ENCODE measurements at places on chromosomes 2 and 18.

- no peak for DNase-seq
Observed at GRCh38 chr2:45699032-45699658, 47.7 kb downstream of the PRKCE start.

DNA sequence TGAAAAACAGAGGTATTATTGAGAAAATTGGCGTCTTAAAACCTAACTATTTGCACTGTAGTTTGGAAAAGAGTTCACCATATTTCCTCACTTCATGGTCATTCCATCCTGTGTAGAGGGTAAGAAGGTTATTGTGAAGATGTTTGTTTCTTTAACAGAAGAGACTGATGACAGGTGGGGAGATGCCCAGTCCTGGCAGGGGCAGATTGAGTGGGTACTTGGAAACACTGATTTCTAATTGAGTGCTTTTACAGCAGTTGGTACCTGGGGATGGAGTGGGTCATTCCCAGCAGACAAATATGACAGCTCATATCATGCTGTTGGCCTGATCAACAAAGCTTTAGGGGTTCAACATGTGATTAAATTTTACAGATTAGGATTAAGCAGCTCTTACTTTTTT, 67.5 kb downstream of the MYOM1 start:
- DNase-seq = no peak

GRCh38 chr2:13584020-13584419, 867.3 kb downstream of the TRIB2 start:
- DNase-seq = no peak

- no peak for DNase-seq
Observed at GRCh38 chr2:231277962-231278361, 79.5 kb downstream of the ARMC9 start.

GRCh38 chr2:152419944-152420343, 85.0 kb downstream of the FMNL2 start:
- no peak for DNase-seq

DNA sequence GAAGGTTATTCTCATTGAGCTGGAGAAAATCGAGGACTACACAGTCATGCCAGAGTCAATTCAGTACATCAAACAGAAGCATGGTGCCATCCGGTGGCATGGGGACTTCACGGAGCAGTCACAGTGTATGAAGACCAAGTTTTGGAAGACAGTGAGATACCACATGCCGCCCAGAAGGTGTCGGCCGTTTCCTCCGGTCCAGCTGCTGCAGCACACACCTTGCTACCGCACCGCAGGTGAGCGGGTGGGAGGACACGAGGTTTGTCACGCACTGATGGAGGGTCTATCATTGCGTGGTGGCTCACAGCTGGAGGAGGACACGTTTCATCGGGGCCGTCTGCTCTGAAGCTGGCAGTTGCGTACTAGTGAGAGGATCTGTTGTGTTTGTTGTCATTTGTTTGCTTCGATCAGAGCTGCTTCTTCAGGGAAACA, 48.2 kb downstream of the IL1RL2 start:
- DNase-seq = no peak

DNA sequence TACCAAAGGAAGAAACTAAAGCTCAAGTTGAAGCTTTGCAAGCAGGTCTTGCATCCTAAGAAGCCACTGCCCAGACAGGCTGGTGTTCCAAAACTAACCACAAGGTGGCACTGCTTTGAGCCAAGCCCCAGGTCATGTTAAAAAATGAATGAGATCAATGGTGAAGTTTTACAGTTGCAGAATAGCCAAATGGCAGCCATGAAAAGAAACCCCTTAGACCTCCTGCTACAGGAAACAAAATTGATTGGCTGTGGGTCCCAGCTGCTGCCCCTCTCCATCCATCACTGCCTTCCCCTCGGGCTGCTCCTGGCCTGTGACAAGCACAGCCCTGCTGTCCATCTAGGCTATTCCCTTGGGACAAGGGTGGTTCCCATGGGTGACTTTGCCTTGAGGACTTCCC, 20.7 kb upstream of the MREG start:
- DNase-seq = peak; percentile 70

GRCh38 chr2:127423880-127424279, 5.7 kb downstream of the PROC start:
- DNase-seq = no peak

- DNase-seq = no peak
Observed at GRCh38 chr2:207463433-207463832, 66.3 kb upstream of the CREB1 start.

GRCh38 chr2:30437809-30438548, 9.1 kb upstream of the LCLAT1 start:
- no peak for DNase-seq

DNA sequence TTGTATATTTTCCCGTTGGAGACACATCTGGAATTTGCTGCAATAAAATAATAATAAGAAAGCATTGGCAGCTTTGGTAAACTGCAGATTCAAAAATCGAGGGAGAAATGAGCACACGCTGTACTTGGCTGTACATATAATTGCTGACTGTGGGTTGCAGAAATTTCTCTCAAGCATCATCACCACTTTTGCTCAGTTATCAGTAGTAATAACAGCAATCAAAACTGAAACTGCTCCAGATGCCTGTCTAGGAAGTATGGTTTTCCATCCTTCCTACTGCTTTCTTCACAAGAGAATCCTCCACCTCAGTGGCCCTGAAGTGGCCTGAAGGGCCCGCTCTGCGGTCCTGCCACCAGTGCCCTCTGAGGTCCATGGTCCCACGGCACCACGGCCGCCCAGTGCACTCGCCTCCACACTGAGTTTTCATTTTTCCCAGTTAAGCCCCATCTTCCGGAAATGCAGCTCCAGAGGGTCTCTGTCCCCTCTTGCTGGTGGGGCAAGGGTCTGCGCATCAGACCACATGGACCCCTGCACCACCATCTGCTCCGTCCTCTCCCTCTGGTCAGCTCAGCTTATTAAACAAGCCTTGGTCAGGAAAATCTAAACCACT, 3.9 kb downstream of the DUSP28 start:
- no peak for DNase-seq

GRCh38 chr2:73830871-73831401, 2.2 kb downstream of the STAMBP start:
- no peak for DNase-seq

DNA sequence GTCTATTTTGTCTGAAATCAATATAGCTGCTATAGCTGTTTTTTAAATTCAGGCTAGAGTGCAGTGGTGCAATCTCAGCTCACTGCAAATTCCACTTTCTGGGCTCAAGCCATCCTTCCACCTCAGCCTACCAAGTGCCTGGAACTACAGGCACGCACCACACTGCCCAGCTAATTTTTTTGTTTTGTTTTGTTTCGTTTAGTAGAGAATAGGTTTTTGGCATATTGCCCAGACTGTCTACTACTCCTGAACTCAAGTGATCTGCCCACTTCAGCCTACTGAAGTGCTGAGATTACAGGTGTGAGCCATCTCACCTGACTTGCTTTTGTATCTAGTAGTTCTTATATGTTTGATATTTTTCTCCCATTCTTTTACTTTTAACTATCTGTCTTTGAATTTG, 259.7 kb downstream of the CDH19 start:
- no peak for DNase-seq

- DNase-seq = no peak
Observed at GRCh38 chr2:65766768-65767267, 334.4 kb upstream of the SPRED2 start.

DNA sequence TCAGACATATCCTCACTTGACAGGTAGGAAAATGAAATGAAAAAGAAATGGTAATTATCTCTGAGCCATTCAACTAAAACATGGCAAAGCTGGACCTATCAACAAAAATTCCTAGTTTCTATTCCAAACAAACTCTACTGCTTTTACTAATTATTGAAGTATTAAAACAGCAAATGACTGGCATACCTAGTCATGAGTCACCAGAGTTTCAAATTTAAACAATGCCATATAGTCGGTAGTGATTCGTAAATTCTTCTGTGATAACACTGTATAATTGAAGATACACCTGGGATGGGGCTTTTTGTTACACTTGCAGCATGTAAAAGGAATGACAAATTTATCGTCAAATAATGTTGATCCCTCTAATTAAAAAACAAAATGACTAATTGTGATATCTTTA, 153.1 kb upstream of the THUMPD2 start:
- DNase-seq = no peak

- no peak for DNase-seq
Observed at GRCh38 chr2:205722283-205722918, 40.1 kb downstream of the NRP2 start.

- no peak for DNase-seq
Observed at GRCh38 chr18:8890957-8891464, 185.7 kb downstream of the MTCL1 start.

DNA sequence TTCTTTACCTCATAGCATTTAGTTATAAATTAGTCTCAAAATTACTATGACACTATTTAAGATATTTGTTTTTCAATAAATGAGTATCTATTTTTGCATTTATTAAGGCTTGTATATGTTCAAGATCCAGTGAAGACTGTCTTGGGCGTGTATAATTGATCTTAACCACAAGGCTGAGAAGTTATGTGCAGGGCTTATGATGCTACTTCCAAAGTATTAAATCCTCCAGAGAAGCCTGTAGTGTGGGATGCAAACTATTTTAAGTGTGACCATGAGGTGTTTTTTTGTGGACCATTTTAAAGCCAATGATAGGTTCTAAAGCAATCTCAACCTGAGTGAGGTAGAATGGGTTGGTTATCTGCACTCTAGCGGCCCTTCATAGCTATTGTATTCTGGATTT, 219.9 kb downstream of the ZNF407 start:
- DNase-seq = no peak

DNA sequence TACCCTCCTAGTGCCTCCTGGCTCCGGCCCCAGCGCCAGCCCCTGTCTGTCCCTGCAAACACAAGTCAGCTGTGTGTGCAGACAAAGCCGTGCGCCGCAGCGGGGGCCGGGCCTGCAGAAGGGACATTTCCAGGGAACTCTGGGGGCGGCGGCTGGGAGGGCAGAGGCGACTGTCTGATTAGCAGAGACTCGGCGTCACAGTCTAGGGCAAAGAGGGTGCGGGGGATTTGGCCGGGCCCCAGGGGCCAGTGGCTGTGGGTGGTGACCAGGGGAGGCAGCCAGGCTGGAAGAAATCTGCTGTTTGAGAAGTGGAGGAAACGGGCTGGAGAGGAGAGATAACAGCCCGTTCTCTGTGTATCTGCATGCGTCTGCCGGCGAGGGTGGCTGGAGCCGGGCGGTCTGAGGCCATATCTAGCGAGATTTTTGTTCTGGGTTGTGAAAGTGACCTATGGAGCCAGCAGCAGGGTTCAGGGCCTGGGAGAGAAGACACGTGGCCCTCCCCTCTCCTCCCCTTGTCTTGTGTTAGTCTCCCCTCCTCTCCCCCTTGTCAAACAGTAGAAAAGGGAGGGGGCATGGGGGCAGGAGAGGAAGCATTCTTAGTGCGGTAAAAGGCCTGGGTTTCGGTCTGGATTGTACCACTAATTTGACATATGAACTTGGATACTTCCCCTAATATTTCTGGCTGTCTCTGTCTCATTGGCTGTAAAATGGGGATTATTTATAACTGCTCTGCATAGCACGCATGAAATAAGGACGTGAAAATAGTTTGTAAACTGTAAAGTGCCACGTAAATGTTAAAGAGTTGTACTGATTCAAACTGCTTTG, 169.4 kb downstream of the SMAD7 start:
- no peak for DNase-seq

- DNase-seq = no peak
Observed at GRCh38 chr2:182616471-182617393, 99.3 kb upstream of the DNAJC10 start.

DNA sequence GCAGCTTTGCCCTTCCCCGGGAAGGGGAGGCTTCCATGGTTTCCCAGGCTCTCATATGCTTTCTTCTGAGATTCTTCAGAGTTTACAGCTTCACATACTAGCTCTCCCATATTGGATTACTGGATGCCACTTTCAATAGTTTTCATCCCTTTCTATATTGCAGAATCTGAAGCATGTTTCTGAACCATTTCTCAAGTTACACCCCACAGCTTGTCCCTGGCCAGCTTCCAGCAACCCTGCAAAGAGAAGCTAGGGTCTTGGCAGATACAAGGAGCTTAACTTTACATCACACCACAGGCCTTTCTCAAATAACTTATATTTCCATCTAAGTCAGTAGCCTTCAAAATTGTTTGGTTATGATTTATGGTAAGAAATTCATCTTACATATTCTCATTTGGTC, 39.6 kb downstream of the LHCGR start:
- no peak for DNase-seq

GRCh38 chr2:105872142-105872728, 127.5 kb downstream of the NCK2 start:
- DNase-seq = no peak

DNA sequence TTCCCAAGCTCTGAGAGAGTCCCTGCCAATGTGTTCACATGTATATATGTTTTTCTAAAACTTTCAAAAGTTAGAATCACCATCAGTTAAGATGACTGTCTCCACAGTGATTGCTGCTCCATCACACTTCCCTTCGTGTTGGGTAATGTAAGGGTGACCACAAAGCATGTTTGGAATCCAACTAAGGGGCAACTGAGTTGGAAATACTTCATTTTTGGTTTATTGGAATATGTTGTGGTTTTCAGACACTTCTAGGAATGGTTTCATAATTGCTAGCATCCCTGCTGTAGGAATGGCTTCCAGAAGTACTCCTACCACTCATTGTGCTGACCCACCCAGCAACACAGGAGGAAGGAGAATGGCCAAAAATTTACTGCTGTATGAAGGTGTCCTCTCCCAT, 212.5 kb upstream of the GULP1 start:
- DNase-seq = no peak

DNA sequence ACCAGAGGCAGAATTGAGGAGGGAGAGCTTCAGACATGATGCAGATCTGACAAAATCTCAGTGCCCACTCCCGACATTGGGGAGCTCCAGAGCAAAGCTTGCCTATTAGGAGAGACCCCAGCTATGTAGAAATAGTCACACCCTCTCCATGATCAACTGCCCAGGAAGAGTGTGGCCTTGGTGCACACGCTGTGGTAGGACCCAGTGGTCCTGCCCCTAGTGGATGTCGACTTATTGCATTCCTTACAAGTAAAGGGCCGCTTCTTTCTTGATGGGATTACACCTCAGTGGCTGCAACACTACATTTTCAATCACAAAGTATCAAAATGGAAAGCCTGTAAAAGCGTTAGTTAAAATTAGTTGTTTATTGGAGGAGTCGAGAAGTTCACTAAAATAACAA, 64.2 kb downstream of the VRK2 start:
- DNase-seq = no peak

- no peak for DNase-seq
Observed at GRCh38 chr2:24403832-24404212, 43.5 kb upstream of the ITSN2 start.

DNA sequence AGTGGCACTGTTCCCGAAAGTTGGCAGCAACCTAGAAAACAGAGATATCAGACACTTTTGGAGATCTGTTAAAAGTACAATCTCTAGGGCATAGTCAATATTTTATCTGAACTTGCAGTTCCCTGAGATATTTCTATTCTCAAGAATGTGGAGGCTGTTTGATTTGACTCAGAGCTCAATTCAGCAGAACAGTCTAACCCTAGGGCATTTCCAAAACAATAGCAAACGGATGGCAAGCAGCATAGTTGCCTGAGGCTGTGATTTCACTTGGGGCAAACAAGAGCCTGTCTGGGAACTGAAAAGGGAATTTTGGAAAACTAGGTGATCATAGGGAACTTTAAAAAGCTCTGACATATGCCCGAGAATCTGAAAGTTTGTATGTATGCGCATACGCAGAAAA, 772.8 kb upstream of the LRRTM1 start:
- no peak for DNase-seq

Measured in activated T-cell treated with anti-CD3 and anti-CD28 coated beads for 1 hour (primary cell).